Fibroblast of lung (primary cell): ENCODE measurements at places on chromosomes 3 and 15. TPM values are rescaled to one million over a fixed set of nuclear protein-coding genes. Genes with fewer than 3 reads are reported as not detected.

SNX22 gene
- total RNA-seq = 0.17 and 0.26 TPM in 2 replicates

ACTC1 gene
- 0.33 TPM in 1 of 2 replicates, not detected in the other for total RNA-seq

ADIPOQ gene
- total RNA-seq = not detected in 2 replicates

TRIM69 gene
- total RNA-seq = 23.6 and 40.1 TPM in 2 replicates

POU1F1 gene
- not detected in 2 replicates for total RNA-seq

C3orf85 gene
- total RNA-seq = not detected in 2 replicates

MOBP gene
- not detected in 2 replicates for total RNA-seq

EIF4G1 gene
- 187 and 263 TPM in 2 replicates for total RNA-seq

MAP6D1 gene
- total RNA-seq = 0.51 and 0.83 TPM in 2 replicates

SLC6A1 gene
- total RNA-seq = not detected in 2 replicates

GABRR3 gene
- not detected in 2 replicates for total RNA-seq

GRK7 gene
- total RNA-seq = under 0.01 TPM in 1 of 2 replicates, not detected in the other
